ENCODE measurements at places on chromosomes 5 and 9. TPM values are rescaled to one million over a fixed set of nuclear protein-coding genes. Genes with fewer than 3 reads are reported as not detected.

DNA sequence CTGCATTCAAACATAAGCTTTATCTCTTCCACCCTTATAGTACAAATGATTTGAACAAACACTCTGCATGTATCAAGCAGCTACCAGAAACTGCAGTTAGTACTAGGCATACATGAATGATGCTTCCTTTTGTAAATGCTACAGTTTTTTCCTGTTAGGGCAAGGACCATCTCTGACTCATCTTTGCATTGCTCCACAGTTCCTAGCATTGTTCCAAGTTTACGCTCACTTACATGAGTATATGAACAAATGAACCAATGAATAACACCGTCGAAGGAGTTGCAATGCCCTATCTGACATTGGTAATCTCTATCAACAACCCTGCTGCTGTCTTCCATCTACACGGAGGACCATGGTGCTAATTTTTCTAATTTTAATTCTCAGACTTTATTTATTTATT is 2.1 kb upstream of the ALDH7A1 start:
- no peaks in the 10 kb centered on the region for H3K27me3 ChIP-seq
- H3K4me3 ChIP-seq: no peak overlapping the region
- no peak for DNase-seq
- H3K4me1 ChIP-seq: no peaks in the 10 kb centered on the region
- no peaks in the 10 kb centered on the region for H3K36me3 ChIP-seq

DNA sequence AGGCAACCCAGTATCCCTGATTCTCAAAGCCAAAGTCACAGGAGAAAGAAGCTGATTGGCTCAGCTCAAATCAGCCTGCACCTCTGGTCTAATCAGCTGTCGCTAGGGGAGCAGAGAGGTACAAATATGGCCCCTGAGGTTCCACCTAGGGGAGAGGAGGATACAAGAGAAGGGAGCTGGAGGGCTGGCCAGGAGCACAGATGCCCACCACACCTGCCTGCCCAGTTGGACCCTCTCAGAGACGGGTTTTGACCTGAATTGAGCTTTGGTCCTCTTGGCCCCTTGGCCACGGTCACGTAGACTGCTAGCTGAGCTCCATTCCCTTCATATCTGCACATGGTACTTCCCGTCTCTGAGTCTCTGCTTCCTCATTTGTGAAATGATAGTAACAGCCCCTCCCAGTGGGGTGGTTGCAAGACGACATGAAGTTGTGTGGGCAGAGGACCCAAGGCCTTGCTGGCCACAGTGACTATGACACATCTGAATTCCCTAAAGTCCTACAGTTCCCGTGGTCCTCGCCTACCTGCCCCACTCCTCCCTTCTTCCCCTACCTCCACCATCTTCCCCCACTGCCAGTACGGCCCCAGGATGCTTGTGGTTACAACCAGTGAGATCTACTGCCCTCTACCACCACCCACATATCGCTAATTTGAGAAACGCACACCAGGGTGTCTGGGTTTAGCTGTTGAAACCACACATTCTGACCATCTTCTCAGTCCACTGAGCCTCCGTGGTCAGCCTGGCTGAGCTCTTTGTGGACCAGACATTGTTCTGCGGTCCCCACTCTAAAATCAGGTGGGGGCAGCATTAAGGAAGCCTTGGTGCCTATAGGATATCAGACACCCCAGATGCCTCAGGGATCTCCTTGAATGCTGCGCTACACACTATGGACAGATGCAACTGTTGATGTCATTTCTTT is 60.3 kb upstream of the NEK6 start:
- no peaks in the 10 kb centered on the region for H3K36me3 ChIP-seq
- peak; percentile 59 for DNase-seq
- H3K27me3 ChIP-seq: no peaks in the 10 kb centered on the region
- no peak overlapping the region for H3K27ac ChIP-seq
- H3K4me1 ChIP-seq: no peaks in the 10 kb centered on the region

- H3K36me3 ChIP-seq: no peaks in the 10 kb centered on the region
- H3K27me3 ChIP-seq: no peaks in the 10 kb centered on the region
- peak overlapping the region; percentile 16 for H3K27ac ChIP-seq
- no peak overlapping the region for H3K4me3 ChIP-seq
Measured at GRCh38 chr5:172573986-172574870, 66.8 kb upstream of the NEURL1B start.

GRCh38 chr5:147276497-147276896 is 41.7 kb downstream of the STK32A start:
- DNase-seq: no peak
- no peak overlapping the region for H3K27ac ChIP-seq
- H3K4me1 ChIP-seq: no peaks in the 10 kb centered on the region
- H3K36me3 ChIP-seq: no peaks in the 10 kb centered on the region
- H3K27me3 ChIP-seq: no peaks in the 10 kb centered on the region

GRCh38 chr9:113734826-113735225 is 141.3 kb upstream of the ZNF618 start:
- H3K36me3 ChIP-seq: no peaks in the 10 kb centered on the region
- no peak overlapping the region for H3K27ac ChIP-seq
- H3K4me3 ChIP-seq: no peak overlapping the region
- no peak for DNase-seq
- no peaks in the 10 kb centered on the region for H3K27me3 ChIP-seq

GRCh38 chr5:59301727-59302126 is 591.8 kb downstream of the PDE4D start:
- H3K27me3 ChIP-seq: no peaks in the 10 kb centered on the region
- no peak for DNase-seq
- H3K4me1 ChIP-seq: peaks cover 28% of the 10 kb centered on the region
- H3K36me3 ChIP-seq: no peaks in the 10 kb centered on the region

DNA sequence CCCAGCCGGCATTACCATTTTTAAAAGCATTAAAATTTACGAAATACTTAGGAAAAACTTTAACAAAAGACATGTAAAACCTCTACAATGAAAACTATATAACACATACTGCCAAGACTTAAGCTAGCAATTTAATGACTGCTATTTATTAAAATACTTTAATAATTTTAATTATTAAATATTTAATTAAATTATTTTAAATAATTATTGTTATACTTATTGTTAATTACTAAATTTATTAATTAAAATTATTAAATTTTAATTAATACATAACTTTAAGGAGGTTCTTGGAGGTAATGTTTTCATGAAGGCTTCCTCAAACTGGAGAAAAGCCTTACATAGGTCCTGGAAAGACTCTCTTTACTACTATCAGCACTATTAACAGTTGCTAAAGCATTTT is 47.5 kb downstream of the C5orf22 start:
- no peaks in the 10 kb centered on the region for H3K4me1 ChIP-seq
- no peak overlapping the region for H3K4me3 ChIP-seq
- H3K27me3 ChIP-seq: no peaks in the 10 kb centered on the region
- DNase-seq: no peak
- no peak overlapping the region for H3K27ac ChIP-seq

DNA sequence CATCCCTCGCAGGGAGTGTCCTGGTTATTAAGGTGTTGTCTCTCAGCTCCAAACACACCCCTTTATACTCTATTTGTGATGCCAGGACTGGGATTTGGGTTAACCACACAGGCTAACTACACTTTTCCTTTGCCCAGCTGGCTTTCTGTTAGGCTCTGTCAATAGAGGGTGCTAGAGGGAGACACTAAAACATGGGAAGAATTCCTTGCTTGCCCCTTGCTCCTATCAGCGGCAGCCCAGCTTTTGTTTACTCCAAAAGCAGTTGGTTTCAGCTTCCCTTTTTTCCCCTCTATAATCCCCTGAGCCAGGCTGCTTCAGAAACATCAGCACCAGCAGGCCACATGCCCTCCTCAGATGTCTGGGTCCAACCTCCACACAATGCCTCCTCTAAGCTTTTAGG is 297.1 kb downstream of the KCTD16 start:
- no peaks in the 10 kb centered on the region for H3K36me3 ChIP-seq
- no peak for DNase-seq
- no peak overlapping the region for H3K4me3 ChIP-seq
- H3K27ac ChIP-seq: no peak overlapping the region

GRCh38 chr9:120345379-120345778 is 234.6 kb downstream of the CDK5RAP2 start:
- no peaks in the 10 kb centered on the region for H3K27me3 ChIP-seq
- no peak overlapping the region for H3K27ac ChIP-seq
- H3K4me3 ChIP-seq: no peak overlapping the region
- H3K4me1 ChIP-seq: no peaks in the 10 kb centered on the region

GRCh38 chr9:36928670-36929349 is 105.3 kb downstream of the PAX5 start:
- no peaks in the 10 kb centered on the region for H3K4me1 ChIP-seq
- H3K27ac ChIP-seq: no peak overlapping the region
- DNase-seq: no peak
- no peaks in the 10 kb centered on the region for H3K36me3 ChIP-seq

DNA sequence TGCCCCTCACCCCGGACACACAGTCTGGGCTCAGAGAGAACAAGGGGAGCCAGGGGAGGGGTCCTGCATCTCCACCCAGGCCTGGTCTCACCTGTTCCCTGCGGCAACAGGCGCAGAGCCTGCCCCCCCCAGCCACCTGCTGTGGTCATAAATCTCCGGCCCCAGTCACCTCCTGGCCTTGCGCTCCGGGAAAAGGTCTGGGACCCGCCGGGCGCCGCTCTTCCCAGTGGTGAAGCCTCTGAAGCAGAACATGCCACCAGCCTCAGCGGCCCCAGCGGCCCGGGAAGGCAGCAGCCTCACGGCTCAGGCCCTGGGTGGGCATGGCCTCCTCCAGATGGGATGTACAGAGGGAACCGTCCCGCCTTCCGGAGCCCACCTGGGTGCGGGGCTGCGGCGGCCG is 20.6 kb downstream of the NOTCH1 start:
- H3K4me1 ChIP-seq: peaks cover 51% of the 10 kb centered on the region
- peak overlapping the region; percentile 59 for H3K27ac ChIP-seq
- peaks cover 3% of the 10 kb centered on the region for H3K36me3 ChIP-seq
- DNase-seq: no peak

- peaks cover 17% of the 10 kb centered on the region for H3K36me3 ChIP-seq
- H3K27me3 ChIP-seq: no peaks in the 10 kb centered on the region
- H3K4me3 ChIP-seq: no peak overlapping the region
- H3K27ac ChIP-seq: peak overlapping the region; percentile 29
- no peak for DNase-seq
- peaks cover 97% of the 10 kb centered on the region for H3K4me1 ChIP-seq
Measured at GRCh38 chr9:134405527-134405926, 79.3 kb downstream of the RXRA start.

DNA sequence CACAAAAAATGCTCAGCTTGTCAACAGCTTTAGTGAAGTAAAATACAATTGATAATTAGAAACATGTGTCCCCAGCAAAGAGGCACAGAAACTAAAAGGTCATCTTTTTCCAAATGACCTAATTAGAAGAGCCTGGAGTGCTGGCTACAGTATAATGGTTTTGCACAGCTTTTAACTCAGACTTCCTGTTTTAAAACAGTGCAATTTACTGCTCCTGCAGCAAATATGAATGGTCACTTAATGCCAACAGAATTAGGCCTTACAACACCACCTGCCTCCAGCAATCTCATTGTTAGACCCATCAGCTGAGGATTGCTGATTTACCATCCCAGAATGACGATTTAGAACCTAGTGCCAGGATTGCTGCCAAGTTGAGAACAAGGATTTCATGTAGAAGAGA is 239.3 kb downstream of the CETN3 start:
- no peak for DNase-seq
- H3K27me3 ChIP-seq: no peaks in the 10 kb centered on the region
- peaks cover 19% of the 10 kb centered on the region for H3K4me1 ChIP-seq
- no peaks in the 10 kb centered on the region for H3K36me3 ChIP-seq
- no peak overlapping the region for H3K4me3 ChIP-seq

GRCh38 chr5:71623221-71623794 is 36.2 kb downstream of the MCCC2 start:
- no peak overlapping the region for H3K4me3 ChIP-seq
- no peaks in the 10 kb centered on the region for H3K27me3 ChIP-seq
- H3K36me3 ChIP-seq: peaks cover 8% of the 10 kb centered on the region

DNA sequence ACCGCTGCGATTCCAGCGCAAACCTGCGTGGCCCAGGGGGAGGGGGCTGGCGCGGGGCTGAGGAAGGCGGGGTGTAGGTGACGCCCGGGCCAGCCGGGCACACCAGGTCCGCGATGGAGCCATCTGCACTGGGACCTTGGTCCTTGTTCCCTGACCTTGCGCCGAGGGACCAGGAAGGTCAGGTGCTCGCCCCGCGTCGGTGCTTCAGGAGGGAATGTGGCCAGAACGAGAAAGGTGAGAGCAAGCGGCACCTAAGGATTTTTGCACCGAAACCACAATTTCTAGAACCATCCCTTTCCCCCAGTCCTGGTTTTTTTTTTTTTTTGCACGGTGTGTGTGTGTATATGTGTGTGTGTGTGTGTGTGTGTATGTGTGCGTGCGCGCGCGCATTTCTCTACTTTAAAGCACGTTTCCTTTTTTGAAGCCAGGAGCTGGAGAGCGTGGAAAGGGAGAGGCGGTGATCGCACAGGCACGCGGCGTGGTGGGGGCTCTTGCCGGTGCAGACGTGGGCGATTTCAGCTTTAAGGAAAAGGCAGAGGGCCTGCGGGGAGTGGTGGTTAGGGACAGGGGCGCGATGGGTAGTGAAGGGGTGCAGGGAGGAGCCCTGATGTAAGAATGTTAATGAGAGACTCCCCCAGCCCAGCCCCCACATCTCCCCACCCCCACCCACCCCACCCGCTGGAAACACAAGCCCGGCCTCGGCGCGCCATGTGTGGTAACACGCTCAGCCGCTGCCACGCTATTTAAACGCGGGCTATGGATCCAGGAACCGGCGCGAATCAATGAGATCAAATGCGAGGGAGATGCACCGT is at the start of gene NPR3:
NPR3 (plus strand) TSS at position 772 of the 812 bp plus-strand sequence. CDS start 456 bp downstream, outside the sequence.
- H3K4me1 ChIP-seq: peaks cover 47% of the 10 kb centered on the region
- peak; percentile 72 for DNase-seq
- no peaks in the 10 kb centered on the region for H3K36me3 ChIP-seq

DNA sequence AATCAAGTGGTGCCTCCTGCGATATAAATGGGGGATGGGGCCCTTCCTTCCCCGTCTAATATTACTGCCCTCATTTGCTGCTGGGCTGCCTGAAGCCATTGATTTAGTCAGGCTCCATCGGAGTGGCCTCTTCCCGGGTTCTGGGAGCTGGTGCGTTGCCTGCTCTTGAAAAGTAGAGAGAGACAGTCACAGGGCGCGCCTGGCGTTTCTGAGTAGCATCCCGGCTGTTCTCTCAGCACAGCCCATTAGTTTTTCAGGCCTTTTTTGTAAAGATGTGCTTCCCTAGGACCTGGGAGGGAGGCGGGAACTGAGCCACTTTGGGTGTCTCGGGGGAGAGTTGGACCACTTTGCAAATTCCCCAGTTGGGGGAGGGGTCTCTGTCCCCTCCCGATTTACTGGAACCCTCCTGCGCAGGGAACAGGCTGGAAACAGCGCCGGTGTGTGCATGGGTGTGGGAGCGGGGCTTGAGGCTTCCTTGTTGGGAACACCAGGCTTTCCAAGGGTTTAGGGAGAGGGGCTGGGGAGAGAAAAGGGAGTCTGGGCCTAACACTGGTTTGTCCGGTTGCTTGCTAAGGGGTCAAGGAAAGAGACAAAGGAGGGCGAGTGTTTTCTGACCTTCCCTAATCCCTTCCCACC is 4.7 kb downstream of the PRDM6 start:
- peak; percentile 69 for DNase-seq
- no peaks in the 10 kb centered on the region for H3K27me3 ChIP-seq
- peak overlapping the region; percentile 88 for H3K27ac ChIP-seq
- no peaks in the 10 kb centered on the region for H3K36me3 ChIP-seq
- H3K4me1 ChIP-seq: no peaks in the 10 kb centered on the region

- H3K36me3 ChIP-seq: no peaks in the 10 kb centered on the region
- no peaks in the 10 kb centered on the region for H3K27me3 ChIP-seq
- peak; percentile 44 for DNase-seq
- H3K4me1 ChIP-seq: no peaks in the 10 kb centered on the region
- no peak overlapping the region for H3K4me3 ChIP-seq
Measured at GRCh38 chr9:126117631-126118030, 209.0 kb upstream of the MVB12B start.

The SPATA6L gene
- total RNA-seq: 3.3 TPM

The PCDHA1 gene
- total RNA-seq: not detected

The IL17B gene
- 9.6 TPM for total RNA-seq

The GPRIN1 gene
- 1.6 TPM for total RNA-seq

Data from sigmoid colon (tissue), 7 donors.